Adrenal gland (tissue), 19 donors: ENCODE measurements at places on chromosomes 2 and 18. TPM values are rescaled to one million over a fixed set of nuclear protein-coding genes. Genes with fewer than 3 reads are reported as not detected.

SCG2 gene
- polyA plus RNA-seq = 128 TPM

C2orf78 gene
- 0.08 TPM for polyA plus RNA-seq

SLC4A3 gene
- 40.0 TPM for polyA plus RNA-seq

SERPINB7 gene
- not detected for polyA plus RNA-seq

FBXO41 gene
- polyA plus RNA-seq = 3.7 TPM

IL36G gene
- polyA plus RNA-seq = not detected

ATG9A gene
- 26.5 TPM for polyA plus RNA-seq

MAPK4 gene
- polyA plus RNA-seq = 16.3 TPM

CD28 gene
- 0.08 TPM for polyA plus RNA-seq

ITM2C gene
- polyA plus RNA-seq = 131 TPM

TRABD2A gene
- polyA plus RNA-seq = 1.4 TPM

MTHFD2 gene
- polyA plus RNA-seq = 12.8 TPM

CKAP2L gene
- 0.10 TPM for polyA plus RNA-seq

CXCR1 gene
- 0.07 TPM for polyA plus RNA-seq

IL18RAP gene
- polyA plus RNA-seq = 1.4 TPM

MAP3K19 gene
- polyA plus RNA-seq = not detected

PLEKHH2 gene
- polyA plus RNA-seq = 7.6 TPM

ELMOD3 gene
- 69.0 TPM for polyA plus RNA-seq

GPBAR1 gene
- 0.11 TPM for polyA plus RNA-seq

ZEB2 gene
- 95.8 TPM for polyA plus RNA-seq

RESP18 gene
- not detected for polyA plus RNA-seq

VWA3B gene
- polyA plus RNA-seq = 0.07 TPM

KCNG2 gene
- not detected for polyA plus RNA-seq

GALR1 gene
- 0.64 TPM for polyA plus RNA-seq

RIT2 gene
- polyA plus RNA-seq = 0.20 TPM

NOSTRIN gene
- polyA plus RNA-seq = 49.9 TPM

MC4R gene
- polyA plus RNA-seq = not detected

REG3G gene
- 1.5 TPM for polyA plus RNA-seq

CCNT2 gene
- 16.8 TPM for polyA plus RNA-seq

CYBRD1 gene
- 62.3 TPM for polyA plus RNA-seq

CTAGE1 gene
- not detected for polyA plus RNA-seq

LYG2 gene
- polyA plus RNA-seq = not detected

ACADL gene
- 2.3 TPM for polyA plus RNA-seq

WDCP gene
- polyA plus RNA-seq = 2.0 TPM

CDK15 gene
- polyA plus RNA-seq = 0.80 TPM

PIEZO2 gene
- 1.4 TPM for polyA plus RNA-seq

ANKRD30B gene
- 0.64 TPM for polyA plus RNA-seq

DSG4 gene
- polyA plus RNA-seq = not detected

CAPN14 gene
- 0.10 TPM for polyA plus RNA-seq

IMP4 gene
- polyA plus RNA-seq = 141 TPM

TEX261 gene
- polyA plus RNA-seq = 23.3 TPM

EDAR gene
- not detected for polyA plus RNA-seq

RNF152 gene
- polyA plus RNA-seq = 1.5 TPM

SP100 gene
- 77.6 TPM for polyA plus RNA-seq

IL1B gene
- polyA plus RNA-seq = 5.9 TPM

ALKAL2 gene
- polyA plus RNA-seq = 136 TPM

CNTNAP5 gene
- 0.95 TPM for polyA plus RNA-seq

CD207 gene
- polyA plus RNA-seq = 0.07 TPM

PKDCC gene
- polyA plus RNA-seq = 90.4 TPM

ALPI gene
- polyA plus RNA-seq = not detected
